CD4-positive, alpha-beta memory T cell (primary cell): ENCODE measurements at places on chromosomes 2 and 18. TPM values are rescaled to one million over a fixed set of nuclear protein-coding genes. Genes with fewer than 3 reads are reported as not detected.
A peak's percentile ranks its signal among the peaks of the same experiment; 100 is the strongest.

- H3K36me3 ChIP-seq = no peaks in the 10 kb centered on the region
- DNase-seq = no peak
- H3K4me1 ChIP-seq = no peaks in the 10 kb centered on the region
- no peaks in the 10 kb centered on the region for H3K27me3 ChIP-seq
- no peak overlapping the region for H3K27ac ChIP-seq
- H3K4me3 ChIP-seq = no peak overlapping the region
These were observed 188.5 kb downstream of the INHBB start for GRCh38 chr2:120534457-120534856.

DNA sequence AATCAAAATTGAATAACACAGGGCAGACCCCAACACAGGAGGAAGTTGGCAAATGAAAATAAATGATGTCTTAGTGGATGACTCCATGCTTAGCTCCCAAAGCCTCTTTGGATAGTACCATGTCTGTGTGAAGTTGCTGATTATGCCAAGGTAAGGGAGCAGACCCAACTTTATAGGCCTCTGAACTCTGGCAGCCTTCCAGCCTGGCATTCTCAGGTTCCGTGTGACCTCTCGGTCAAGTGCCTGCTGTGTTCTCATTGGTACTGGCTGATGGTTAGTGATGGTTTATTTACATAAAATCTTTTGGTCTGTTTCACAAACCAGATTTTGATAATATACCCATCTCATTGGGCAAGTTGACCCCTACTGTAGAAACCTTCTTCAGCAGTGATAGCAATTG lies 112.2 kb upstream of the TTC39C start:
- H3K27me3 ChIP-seq = no peaks in the 10 kb centered on the region
- H3K4me3 ChIP-seq = no peak overlapping the region
- H3K27ac ChIP-seq = no peak overlapping the region
- DNase-seq = no peak

GRCh38 chr2:127528487-127528886 lies 2.2 kb upstream of the IWS1 start:
- no peaks in the 10 kb centered on the region for H3K27me3 ChIP-seq
- no peaks in the 10 kb centered on the region for H3K36me3 ChIP-seq
- DNase-seq = no peak
- H3K27ac ChIP-seq = no peak overlapping the region

- H3K27me3 ChIP-seq = no peaks in the 10 kb centered on the region
- H3K4me1 ChIP-seq = peaks cover 16% of the 10 kb centered on the region
- H3K36me3 ChIP-seq = no peaks in the 10 kb centered on the region
These were observed 61.1 kb upstream of the RPL31 start for GRCh38 chr2:100940766-100941645.

DNA sequence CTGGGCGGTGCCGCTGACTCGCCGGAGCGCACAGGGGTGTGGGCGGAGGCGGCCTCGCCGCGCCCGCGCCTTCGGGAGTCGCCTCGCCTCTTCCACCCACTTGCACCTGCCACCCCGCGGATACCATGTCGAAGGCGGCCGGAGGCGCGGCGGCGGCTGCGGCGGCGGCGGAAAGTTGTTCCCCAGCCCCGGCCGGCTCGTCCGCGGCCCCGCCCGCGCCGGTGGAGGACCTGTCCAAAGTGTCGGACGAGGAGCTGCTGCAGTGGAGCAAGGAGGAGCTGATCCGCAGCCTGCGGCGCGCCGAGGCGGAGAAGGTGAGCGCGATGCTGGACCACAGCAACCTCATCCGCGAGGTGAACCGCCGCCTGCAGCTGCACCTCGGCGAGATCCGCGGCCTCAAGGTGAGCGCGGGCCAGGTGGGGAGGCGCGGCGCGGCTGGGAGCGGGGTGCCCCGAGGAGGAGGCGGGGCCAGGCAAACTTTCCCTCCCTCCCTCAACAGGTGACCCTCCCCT lies 766 bp downstream of the CCDC85A start:
- H3K4me3 ChIP-seq = no peak overlapping the region
- no peaks in the 10 kb centered on the region for H3K4me1 ChIP-seq
- no peak for DNase-seq
- no peaks in the 10 kb centered on the region for H3K36me3 ChIP-seq
- H3K27ac ChIP-seq = no peak overlapping the region
- H3K27me3 ChIP-seq = peaks cover 6% of the 10 kb centered on the region

DNA sequence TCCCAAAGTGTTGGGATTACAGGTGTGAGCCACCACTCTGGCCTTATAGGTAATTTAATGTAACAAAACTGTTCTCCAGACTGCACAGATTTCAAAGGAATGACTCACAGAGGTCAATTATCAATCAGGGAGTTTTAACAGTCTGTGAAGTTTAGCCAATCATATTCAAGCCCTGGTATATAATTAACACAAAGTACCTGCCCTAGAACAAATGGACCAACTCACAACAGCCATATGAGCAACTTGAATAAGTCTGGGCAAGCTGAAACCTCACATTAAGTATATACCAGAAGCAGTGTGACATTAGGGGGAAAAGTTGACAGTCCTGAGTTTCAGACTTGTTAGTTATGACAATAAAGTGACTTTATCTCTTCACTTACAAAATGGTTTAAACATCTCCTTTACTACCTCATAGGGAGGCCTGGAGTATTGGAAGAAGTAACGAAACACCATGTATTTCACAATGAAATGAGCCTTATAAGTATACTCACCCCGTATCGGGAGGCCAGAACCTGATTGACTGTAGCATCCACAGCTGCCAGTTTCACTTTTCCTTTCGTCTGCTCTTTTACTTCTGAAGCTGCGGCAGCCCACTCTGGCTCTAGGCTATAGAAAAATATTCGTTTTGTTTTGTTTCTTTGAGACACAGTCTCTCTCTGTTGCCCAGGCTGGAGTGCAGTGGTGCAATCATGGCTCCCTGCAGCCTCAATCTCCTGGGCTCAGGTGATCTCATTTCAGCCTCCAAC lies 22.2 kb downstream of the PDIA6 start:
- no peaks in the 10 kb centered on the region for H3K27me3 ChIP-seq
- peak overlapping the region; percentile 69 for H3K27ac ChIP-seq
- DNase-seq = no peak
- no peak overlapping the region for H3K4me3 ChIP-seq

DNA sequence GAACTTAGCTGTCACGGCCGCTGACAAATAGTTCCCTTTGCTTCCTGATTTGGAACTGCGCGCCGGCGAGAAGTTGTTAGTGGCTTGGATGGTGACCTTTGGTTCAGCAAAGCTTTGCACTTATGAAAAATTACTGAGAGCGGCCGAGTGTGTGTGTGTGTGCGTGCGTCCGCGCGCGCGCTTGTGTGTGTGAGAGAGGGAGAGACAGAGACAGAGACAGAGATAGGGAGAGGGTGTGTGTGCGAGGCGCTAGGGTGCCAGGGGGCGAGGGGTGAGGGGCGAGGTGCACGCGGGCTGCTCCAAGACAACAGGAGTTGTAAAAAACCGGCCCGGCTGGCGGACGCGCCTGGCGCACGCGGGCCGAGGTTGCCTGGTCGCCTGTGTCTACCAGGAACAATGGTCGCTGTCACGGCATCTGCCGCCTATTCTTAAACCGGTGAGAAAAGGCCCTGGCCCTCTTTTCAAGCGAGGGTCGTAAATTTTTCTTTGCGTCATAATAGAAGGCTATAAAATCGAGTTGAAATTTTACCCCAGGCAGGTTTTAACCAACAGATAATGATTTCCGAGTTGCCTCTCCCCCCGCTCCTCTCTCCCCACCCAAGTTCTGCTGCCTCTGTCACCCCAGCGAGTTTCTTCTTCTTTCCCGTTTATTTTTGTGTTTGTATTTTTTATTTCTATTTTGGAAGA lies 535 bp downstream of the HOXD3 start:
- no peak overlapping the region for H3K4me3 ChIP-seq
- peaks cover 6% of the 10 kb centered on the region for H3K4me1 ChIP-seq
- peaks cover 59% of the 10 kb centered on the region for H3K27me3 ChIP-seq
- DNase-seq = no peak

ACTG2 gene
- not detected for polyA plus RNA-seq

SULT1C4 gene
- not detected for polyA plus RNA-seq

RSAD2 gene
- polyA plus RNA-seq = 10.4 TPM

HNMT gene
- not detected for polyA plus RNA-seq

IL36RN gene
- polyA plus RNA-seq = not detected

HIBCH gene
- polyA plus RNA-seq = 19.3 TPM
